ENCODE measurements at places on chromosomes 3 and 15.

- no peak for DNase-seq
These were observed 6.8 kb downstream of the ESYT3 start for GRCh38 chr3:138441256-138441655.

- DNase-seq = no peak
These were observed 63.8 kb downstream of the SPSB4 start for GRCh38 chr3:141114816-141115460.

GRCh38 chr15:87761736-87762509 lies 494.6 kb downstream of the NTRK3 start:
- DNase-seq = no peak

- no peak for DNase-seq
These were observed 21.0 kb downstream of the PRICKLE2 start for GRCh38 chr3:64203969-64204908.

GRCh38 chr15:43943511-43943910 lies 116.7 kb downstream of the WDR76 start:
- DNase-seq = no peak

- DNase-seq = no peak
These were observed 41.6 kb downstream of the NR2C2 start for GRCh38 chr3:14988988-14989394.

GRCh38 chr15:87901926-87902690 lies 354.4 kb downstream of the NTRK3 start:
- DNase-seq = no peak

GRCh38 chr15:45387380-45388007 lies 9.2 kb upstream of the GATM start:
- DNase-seq = peak; percentile 44

- no peak for DNase-seq
These were observed 87.0 kb downstream of the TMEM266 start for GRCh38 chr15:76146812-76147211.

- no peak for DNase-seq
These were observed 751.9 kb downstream of the ROBO1 start for GRCh38 chr3:79015854-79016253.

- no peak for DNase-seq
These were observed 188.3 kb downstream of the PLCH1 start for GRCh38 chr3:155556531-155556930.

- DNase-seq = no peak
These were observed 48.0 kb upstream of the TNIK start for GRCh38 chr3:171508206-171508605.

DNA sequence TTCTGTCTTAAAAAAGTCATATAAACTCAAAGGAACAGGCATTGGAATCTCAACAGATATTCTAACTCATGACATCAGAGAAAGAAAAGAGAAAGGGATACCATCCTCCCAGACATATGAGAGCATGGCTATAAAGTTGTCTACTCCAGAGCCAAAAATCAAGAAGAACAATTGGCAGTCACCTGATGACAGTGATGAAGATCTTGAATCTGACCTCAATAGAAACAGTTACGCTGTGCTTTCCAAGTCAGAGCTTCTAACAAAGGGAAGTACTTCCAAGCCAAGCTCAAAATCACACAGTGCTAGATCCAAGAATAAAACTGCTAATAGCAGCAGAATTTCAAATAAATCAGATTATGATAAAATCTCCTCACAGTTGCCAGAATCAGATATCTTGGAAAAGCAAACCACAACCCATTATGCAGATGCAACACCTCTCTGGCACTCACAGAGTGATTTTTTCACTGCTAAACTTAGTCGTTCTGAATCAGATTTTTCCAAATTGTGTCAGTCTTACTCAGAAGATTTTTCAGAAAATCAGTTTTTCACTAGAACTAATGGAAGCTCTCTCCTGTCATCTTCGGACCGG lies 35.9 kb downstream of the UNC13C start:
- DNase-seq = no peak

DNA sequence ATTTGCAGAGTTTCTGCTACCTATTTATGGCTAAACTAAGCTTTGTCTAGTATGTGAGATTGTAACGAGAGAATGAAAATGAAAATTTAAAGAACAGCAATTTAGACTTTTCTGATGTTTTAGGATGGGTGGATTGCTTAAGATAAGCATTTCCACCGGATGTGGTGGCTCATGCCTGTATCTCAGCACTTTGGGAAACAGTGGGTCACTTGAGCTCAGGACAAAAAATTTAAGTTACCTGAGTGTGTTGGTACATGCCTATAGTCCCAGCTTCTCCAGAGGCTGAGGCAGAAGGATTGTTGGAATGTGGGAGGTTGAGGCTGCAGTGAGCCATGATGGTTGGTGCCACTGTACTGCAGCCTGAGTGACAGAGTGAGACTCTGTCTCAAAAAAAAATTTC lies 3.3 kb downstream of the PPP4R2 start:
- DNase-seq = no peak

DNA sequence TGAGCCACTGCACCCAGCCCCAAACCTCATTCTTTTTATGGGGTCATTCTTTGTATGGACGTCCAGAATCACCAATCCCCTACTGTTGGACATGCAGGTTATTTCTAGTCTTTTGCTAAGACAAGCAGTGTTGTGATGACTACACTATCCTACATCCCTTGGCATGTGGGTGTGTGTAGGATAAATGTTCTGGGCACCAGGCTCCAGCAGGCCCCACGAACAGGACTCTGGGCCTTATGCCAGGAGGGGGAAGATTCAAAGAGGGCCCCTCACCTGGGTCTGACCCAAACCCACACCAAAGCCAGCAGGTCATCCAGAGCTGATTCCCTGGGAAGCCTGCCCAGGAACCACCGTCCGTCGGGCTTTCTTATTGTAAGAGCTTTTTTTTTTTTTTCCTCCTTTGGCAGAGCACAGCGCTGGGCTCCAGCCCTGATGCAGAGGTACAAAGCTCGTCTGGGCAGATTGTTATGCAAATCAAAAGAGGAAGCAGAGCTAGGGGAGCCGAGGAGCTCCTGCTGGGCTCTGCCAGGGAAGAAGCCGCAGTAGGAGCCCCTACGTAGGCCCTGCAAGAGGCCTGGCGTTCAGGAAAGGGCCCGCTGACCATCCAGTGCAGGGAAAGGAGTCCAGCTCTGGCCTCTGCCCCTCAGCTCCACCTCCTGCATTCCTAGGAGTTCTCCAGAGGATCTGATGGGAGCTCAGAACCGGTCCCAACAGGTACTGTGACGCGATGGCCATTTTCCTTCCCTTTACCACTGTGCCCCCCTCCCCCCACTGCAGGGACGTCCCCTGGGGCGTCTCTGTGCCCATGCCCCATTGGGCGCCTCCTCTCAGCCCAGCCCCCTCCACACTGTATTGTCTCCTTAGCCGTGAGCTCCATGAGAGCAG lies 29.0 kb upstream of the FURIN start:
- no peak for DNase-seq

DNA sequence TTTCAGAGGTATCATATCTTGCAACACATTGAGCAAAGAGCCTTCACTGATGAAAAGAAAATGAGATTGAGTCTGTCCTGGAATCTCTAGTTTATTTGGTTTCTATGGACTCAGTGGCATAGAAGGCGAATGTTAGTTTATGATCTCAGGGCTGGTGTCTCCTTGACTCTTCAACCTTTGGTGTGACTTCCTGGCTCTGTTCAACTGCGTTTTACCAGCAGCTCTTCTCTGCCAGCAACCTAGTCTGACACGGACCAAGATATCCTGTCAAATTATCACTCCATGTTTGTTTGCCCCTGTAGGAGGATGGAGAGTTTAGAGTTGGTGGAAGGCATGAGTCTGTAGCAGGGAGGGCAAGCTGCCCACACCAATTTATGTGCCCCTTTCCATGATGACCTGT lies 82.9 kb upstream of the TBC1D5 start:
- DNase-seq = no peak

- DNase-seq = no peak
These were observed 5.1 kb upstream of the DNAJA4 start for GRCh38 chr15:78259232-78259631.

- no peak for DNase-seq
These were observed 45.6 kb downstream of the CHST2 start for GRCh38 chr3:143165211-143165610.

GRCh38 chr3:159765030-159765859 lies 223.4 kb upstream of the IL12A start:
- peak; percentile 99 for DNase-seq

DNA sequence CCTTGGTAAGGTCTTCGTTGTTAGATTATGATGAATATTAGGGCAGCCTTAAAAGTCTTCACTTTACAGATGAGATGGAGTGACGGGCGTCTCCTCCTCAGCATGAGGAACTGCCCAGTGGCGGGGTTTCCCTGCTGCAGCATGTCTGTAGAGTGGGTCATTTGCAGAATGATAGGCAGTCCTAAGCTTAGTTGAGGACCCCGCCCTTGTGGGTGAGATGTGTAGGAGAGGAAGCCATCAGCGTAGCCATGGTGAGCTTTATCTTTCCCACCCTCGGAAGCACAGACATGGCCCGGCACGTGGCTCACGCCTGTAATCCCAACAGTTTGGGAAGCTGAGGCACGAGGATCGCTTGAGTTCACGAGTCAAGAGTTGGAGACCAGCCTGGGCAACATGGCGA lies 877 bp downstream of the NIT2 start:
- peak; percentile 36 for DNase-seq
